Smooth muscle cell of bladder (primary cell): ENCODE measurements at places on chromosomes 5 and 9. TPM values are rescaled to one million over a fixed set of nuclear protein-coding genes. Genes with fewer than 3 reads are reported as not detected.

IL31RA gene
- 0.18 and 0.71 TPM in 2 replicates for total RNA-seq

SVEP1 gene
- total RNA-seq: 134 and 151 TPM in 2 replicates

LOX gene
- total RNA-seq: 94.2 and 171 TPM in 2 replicates

NKD2 gene
- 12.0 and 25.7 TPM in 2 replicates for total RNA-seq

CDX1 gene
- under 0.01 and 0.09 TPM in 2 replicates for total RNA-seq

FSD1L gene
- total RNA-seq: 3.0 and 4.1 TPM in 2 replicates
